NCI-H460 (cell line): ENCODE measurements at places on chromosomes 6 and 20. TPM values are rescaled to one million over a fixed set of nuclear protein-coding genes. Genes with fewer than 3 reads are reported as not detected.
A peak's percentile ranks its signal among the peaks of the same experiment; 100 is the strongest.

DNA sequence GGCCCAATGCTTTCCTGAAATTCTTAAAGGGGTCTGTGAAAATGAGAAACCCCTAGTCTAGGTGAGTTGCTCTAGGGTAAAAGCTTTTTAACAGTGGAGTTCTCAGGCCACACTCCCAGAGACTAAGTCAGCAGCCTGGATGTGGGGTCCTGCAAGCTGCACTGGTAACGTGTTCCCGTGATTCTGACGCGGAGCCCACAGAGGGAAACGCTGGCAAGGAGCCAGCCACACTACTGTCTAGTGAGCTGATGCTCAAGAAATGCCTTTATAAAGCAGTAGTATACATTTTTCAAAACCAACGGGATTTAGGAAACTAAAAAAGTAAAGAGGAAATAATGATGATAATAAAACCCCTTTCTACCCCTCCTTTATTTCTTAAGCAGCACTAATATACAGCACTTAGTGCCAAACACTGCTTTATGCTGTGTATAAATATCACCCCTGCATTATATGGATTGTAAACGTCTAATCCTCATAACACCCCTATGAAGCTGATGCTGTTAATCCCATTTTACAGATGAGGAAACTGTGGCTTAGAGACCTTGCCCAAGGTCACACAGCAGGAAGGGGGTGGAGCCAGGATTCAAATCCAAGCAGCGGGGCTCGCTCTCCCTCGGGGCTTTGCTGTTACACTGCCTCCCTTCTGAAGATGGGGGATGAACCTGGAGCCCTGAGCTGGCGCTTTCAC, 25.0 kb downstream of the KCNK15 start:
- DNase-seq = no peak

Gene B3GALT4
- 0.69 and 1.8 TPM in 2 replicates for total RNA-seq

DNA sequence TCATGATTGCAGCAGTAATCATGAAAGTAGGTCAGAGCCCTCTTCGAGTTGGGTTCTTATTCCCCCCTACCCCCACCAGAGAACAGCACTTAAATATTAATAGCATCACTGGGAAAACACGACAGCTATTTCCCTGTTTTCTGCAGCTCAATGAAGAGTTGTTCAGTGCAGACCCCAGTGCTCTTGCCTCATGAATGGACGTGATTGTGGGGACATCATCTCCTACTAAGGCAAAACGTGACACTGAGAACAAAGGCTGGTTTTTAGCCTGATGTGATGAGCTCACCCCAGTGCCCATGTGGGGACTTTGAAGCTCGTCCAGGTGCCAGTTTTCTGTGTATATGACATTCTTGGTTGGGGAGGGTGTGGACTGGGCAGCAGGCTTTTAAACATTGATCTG, 105.9 kb downstream of the SLC35F1 start:
- no peak for DNase-seq

DNA sequence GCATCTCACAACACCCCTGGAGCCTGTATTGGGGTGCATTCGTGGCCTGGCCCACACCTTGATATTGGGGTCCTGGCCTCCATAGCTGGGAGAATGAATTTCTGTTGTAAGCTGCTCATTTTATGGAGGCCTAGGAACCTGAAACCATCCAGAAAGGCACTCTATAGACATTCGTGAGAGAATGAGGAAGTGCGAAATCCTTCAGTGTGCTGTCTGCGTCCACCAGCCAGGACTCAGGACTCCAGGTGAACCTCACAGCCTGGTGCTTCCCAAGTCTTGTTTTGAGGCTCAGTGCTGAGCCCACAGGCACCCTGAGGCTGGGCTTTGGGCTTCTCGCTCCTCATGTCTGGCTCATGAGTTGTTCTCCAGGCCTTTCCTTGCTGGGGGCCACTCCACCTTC, 11.9 kb upstream of the RBBP8NL start:
- no peak for DNase-seq

- peak; percentile 46 for DNase-seq
These were observed 7.5 kb upstream of the GGTLC1 start for GRCh38 chr20:23995905-23996666.

DNA sequence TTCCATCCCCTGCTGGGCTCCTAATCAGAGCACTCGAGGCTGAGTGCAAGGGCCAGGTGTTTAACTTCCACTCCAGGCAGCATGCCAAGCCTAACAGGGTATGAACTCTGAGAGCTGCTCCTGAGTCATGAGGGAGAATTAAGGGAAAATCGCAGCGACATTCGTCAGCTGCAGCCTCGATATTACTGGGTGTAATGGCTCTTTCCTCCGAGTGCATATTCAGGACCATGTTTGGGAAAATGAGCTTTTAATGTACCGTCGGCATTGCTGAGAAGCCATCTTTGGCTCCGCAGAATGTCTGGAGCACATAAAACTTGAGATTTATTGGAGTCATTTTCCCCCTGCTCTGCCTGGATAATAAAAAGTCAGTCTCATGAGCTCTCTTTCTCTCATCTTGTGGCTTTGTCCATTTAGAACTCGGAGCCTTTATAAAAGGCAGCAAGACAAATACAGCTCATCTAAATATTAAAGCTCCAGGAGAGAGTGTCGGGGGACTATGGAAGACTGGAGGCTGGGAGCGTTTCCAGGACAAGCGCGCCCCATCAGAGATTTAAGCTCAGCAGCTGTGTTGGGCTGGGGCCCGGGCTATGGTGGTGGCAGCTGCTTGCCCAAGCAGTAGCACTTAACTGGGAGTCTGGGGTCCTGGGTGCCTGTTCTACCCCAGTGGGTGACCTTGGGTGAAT, 103.7 kb downstream of the TOX2 start:
- DNase-seq = peak; percentile 14

- no peak for DNase-seq
These were observed 141.3 kb downstream of the GRIK2 start for GRCh38 chr6:101534821-101535220.

DNA sequence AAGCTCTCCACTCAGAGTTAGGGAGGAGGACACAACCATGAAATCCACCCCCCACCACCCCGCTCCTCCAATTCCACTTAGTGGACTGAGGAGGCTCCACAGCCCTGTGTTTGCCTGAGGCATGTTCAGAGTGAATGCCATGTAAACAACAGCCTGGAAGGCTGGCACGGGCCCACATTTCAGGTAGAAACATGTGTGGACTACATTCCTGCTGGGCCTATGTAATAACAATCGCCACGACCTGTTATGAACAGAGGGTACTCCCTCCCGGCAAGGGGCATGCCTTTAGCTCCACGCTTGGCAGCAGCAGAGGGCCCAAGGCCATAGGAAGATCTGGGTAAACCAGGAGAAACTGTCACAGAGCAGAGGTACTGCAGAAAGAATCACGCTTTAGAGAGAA, 65.5 kb downstream of the ISM1 start:
- DNase-seq = no peak

Gene EPB41L1
- total RNA-seq = 5.4 and 7.4 TPM in 2 replicates

DNA sequence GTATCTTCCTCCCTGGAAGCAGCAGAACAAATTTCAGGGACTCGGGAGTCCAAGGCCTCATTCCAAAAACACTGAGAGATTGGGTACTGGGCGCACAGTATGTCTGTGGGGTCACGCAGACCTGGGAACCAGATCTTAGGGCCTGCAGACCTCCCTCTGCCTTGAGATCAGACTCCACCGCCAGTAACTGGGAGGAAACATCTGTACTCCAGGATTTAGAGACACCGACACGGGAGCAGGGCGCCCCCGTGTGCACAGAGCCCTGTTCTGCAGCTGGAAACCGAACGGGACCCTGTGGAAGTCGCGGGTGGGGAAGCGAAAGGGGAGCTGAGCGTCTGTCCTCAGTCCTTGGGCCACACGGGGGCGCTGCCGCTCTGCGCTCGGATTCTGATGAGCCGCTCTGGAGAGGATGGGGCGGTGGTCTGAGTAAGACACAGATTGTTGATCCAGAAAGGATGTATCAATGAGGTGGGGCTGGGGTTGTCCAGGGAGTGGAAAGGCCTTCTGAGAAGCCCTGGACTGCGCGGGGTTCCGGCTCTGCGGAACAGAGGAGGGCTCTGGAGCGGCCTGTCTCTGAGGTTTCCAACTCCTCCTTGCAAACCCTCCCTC, 35.7 kb upstream of the HLA-E start:
- peak; percentile 76 for DNase-seq

- DNase-seq = no peak
These were observed 24.0 kb downstream of the CD40 start for GRCh38 chr20:46142124-46142523.

Gene CDSN
- total RNA-seq = not detected in 2 replicates

DNA sequence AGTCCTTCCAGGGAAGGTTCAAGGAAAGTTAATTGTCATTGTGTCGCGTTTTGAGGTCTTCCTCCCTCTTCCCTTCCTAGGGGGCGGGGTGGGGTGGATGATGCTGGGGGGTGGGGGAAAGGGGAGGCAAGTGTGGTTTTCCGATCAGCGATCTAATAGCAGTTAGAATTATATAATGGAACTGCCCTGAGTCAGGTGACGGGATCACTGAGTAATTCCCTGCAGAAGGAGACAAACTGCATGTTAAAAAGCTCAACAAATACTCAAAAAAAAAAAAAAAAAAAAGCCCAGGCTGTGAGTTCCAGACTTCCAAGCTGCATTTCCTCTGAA, 240.4 kb downstream of the PHACTR1 start:
- DNase-seq = no peak

- DNase-seq = no peak
These were observed 17.5 kb downstream of the PPARD start for GRCh38 chr6:35359744-35360348.
